Stimulated activated CD8-positive, alpha-beta memory T cell treated with anti-CD3 and anti-CD28 coated beads, Interleukin-12 subunit alpha, Interleukin-12 subunit beta, amount 100 ng/mL, for 4 hours (primary cell): ENCODE measurements at places on chromosomes 5 and 9.

- DNase-seq = no peak
Observed at GRCh38 chr5:62477801-62478200, 65.2 kb downstream of the IPO11 start.

GRCh38 chr5:106393276-106393675 lies 1277.5 kb downstream of the EFNA5 start:
- DNase-seq = no peak

DNA sequence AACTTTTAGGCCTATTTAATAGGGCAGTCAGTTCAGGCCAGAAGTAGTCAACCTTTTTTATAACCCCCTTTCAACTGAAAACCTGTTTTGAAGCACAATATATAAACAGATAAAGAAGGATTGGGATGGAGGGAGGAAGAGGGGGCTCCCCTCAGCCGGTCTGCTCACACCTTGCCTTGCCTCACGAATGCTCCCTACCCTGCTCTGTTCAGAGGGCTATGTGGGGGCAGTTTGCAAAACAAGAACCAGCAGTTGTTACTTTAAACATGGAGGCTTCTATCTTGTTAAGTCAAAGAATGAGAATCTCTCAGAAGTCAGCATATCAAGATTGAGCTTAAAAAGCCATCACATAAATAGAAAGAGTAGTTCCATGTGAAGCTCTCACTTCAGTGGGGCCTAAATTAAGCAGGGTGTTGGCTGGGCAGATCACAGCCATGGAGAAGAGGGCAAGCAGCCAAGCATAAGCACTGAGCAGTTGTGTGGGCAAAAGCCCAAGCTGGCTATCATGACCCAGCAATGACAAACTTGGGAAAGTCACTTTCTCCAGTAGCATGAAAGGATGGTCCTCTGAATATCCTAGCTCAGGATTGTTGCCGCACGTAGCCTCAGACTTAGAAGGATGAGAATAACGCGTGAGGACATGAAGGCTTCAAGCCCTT lies 70.6 kb downstream of the ALDH1A1 start:
- DNase-seq = no peak

DNA sequence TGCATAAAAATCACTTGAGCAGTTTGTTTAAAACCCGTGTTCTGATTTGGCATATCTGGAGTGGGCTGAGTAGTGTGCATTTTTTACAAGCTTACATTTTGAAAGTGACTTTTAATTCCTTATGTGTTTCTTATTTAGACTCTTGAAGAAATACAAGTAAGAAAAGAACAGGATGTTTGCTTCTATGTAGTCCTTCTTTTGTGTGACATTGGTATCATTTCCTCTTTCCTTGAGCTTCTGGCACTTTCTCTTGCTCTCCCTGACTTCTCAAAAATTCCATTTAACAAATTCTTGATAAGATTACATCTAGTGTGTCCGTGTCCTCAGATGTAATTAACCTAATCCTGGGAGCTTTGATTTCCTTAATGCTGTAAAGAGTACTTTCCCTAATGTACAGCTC lies 12.5 kb downstream of the GARNL3 start:
- DNase-seq = no peak

DNA sequence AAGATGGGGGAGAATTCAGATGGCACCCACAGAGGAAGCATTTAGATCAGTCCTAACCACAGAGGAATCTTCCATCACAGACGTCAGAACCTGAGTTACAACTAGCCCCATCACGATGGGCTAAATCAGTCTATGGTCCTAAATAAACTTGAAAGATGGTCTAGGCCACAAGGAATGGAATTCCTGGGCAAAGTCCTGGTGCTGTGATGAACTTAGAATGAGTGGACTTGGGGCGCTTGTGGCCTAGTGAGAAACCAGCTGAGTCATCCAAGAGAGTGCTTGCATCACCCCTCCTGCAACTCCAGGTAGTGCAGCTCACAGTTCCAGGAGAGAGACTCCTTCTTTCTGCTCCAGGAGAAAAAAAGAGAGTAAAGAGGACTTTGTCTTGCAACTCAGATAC lies 722.9 kb upstream of the RGMB start:
- no peak for DNase-seq

- no peak for DNase-seq
Observed at GRCh38 chr5:111734597-111734996, 22.4 kb downstream of the NREP start.

- DNase-seq = no peak
Observed at GRCh38 chr5:6732634-6733410, 19.6 kb downstream of the TENT4A start.

- no peak for DNase-seq
Observed at GRCh38 chr5:52878656-52879055, 90.9 kb downstream of the ITGA1 start.

DNA sequence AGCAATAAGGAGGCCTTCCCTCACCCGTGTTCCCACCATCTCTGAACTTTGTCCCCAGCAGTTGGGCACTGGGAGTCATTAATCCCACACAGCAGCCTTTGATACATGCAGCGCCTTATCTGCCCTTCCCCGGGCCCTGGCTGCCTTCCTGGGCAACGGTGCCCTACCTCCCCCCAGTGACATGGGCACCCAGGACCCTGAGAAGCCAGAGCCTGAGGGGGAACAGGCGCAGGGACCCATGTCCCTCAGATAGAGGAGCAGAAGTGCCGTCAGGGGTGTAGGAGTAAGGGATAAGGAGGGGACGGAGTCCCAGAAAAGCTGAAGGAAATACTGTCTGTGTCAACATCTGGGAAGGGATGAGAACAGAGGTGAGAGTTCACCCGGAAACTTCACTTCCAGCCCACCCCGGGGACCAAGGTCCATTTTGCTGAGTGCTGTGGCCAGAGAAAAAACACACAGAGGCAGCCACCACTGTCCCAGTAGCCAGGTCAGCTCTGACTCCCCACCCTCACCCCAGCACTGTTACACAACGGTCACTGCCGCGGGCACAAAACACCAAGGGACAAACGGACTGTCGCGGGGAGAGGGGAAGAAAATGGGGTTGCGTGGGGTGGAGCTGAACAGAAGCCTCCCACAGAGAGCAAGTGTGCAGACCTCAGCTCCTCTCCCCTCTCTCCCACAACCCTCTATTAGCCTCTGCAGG lies 3.8 kb downstream of the PCDH1 start:
- no peak for DNase-seq

DNA sequence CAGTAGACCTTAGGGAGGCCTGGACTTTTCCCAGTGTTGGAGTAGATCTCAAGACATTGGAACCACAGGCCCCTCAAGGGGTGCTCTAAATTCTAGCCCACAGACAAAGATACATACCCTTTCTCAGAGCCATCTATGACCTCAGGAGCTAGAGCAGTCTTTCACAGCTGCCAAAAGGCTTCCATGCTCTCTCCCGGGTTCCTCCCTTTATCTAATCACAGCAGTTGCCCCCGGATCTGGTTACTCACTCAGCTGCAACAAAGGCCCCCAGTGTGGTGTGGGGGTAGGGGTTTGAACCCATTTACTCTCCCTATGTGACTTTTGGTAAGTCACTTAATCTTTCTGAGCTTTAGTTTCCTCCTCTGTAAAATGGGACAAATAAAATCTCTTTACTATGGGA lies 27.0 kb downstream of the POU4F3 start:
- DNase-seq = no peak

DNA sequence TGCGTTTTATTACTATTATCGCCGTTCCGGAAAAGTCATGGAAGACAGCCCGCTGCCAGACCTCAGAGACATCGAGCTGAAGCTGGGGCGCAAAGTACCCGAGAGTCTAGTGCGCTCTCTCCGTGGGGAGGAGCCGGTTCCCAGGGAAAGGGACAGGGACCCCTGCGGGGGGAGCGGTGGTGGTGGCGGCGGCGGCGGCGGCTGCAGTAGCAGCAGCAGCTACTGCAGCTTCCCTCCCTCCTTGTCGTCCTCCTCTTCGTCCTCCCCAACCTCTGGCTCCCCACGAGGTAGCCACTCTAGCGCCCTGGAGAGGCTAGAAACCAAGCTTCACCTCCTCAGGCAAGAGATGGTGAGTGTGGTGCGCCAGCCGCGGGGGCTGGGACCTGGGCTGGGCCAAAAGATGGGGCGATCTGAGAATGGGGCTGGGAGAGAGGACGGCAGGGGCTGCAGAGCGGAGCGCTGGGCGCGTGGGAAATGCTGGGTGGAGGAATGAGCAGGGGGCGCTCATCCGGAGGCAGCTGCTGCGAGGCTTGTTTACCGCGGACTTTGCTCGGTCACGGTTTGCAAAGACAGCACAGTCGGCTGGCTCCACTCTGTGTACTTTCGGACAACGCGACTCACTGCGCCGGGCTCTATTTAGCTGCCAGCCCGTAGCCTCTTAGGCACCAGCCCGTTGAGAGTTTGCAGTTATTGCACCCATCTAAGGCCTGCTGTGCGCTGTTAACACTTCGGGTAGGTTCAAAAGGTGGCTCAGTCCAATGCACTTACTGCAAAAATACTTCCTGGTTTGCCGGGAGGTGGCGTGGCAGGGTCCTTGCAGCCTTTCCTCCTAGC lies 1.1 kb downstream of the LURAP1L start:
- DNase-seq = no peak

DNA sequence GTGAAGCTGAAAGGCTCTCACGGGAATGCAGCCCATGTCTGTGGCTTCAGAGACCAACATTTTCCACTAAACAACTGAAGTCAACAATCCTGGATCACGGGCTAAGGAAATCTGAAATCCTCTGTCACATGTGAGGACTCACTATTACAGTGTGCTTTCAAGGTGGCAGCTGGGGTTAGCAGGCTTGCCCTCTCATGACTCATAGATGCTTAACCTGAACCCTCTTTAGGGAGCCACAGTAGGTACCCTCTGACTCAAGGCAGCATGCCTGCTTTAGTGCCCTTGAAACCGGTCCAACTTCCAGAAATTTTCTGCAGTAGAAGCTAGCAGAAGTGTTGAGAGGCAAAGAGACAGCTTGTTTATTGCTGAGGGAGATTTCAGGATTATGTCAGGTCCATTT lies 232.5 kb downstream of the GABRB2 start:
- no peak for DNase-seq

- DNase-seq = no peak
Observed at GRCh38 chr5:115351356-115352195, 55.1 kb upstream of the CCDC112 start.

DNA sequence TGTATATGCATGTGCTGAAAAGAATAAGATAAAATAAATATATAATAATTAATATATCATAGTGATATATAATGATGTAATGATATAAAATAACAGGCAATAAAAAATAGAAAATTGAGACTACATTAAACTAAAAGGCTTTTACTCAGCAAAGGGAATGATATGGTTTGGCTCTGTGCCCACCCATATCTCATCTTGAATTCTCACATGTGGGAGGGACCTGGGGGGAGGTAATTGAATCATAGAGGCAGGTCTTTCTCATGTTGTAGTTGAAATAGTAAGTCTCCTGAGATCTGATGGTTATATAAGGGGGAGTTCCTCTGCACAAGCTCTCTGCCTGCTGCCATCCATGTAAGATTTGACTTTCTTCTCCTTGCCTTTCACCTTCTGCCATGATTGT lies 1550.9 kb upstream of the CDH6 start:
- no peak for DNase-seq

GRCh38 chr5:124952566-124952965 lies 206.1 kb upstream of the ZNF608 start:
- DNase-seq = no peak

GRCh38 chr9:80586786-80587330 lies 1015.1 kb downstream of the TLE4 start:
- DNase-seq = no peak

DNA sequence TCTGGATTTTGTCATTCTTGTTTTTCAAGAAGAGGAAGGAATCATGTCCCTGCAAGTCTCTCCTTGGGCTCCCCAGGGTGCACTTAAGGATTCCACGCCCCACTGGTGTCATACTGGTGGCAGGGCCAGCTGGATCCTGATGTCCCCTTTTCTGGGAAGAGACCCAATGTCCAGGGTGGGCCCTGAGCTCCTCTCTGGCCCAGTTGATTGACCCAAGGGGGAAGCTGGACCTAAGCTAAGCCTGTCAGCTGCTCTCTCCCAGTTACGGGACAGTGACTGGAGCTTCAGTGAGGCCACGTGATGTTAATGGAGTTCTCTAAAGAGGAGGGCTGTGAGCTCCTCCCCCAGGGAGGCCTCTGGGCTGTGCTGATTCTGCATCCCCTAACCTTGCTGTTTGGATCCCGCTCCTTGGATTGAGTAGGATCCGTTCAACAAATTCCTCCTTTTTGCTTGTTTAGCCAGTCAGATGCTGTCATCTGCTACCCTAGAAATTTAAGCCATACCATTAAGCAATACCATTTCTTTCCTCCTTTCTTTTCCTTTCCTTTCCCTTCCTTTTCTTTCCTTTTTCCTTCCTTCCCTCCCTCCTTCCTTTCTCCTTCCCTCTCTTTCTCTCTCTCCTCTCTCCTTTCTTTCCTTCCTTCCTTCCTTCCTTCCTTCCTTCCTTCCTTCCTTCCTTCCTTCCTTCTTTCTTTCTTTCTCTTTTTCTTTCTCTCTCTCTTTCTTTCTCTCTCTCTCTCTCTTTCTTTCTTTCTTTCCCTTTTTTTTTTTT lies 17.2 kb downstream of the NKX2-5 start:
- DNase-seq = no peak

- no peak for DNase-seq
Observed at GRCh38 chr9:127122176-127123063, at the start of gene ANGPTL2. TSS of gene ANGPTL2 (minus strand) at chr9:127122635. CDS start at chr9:127108731, 13,904 bp downstream.

DNA sequence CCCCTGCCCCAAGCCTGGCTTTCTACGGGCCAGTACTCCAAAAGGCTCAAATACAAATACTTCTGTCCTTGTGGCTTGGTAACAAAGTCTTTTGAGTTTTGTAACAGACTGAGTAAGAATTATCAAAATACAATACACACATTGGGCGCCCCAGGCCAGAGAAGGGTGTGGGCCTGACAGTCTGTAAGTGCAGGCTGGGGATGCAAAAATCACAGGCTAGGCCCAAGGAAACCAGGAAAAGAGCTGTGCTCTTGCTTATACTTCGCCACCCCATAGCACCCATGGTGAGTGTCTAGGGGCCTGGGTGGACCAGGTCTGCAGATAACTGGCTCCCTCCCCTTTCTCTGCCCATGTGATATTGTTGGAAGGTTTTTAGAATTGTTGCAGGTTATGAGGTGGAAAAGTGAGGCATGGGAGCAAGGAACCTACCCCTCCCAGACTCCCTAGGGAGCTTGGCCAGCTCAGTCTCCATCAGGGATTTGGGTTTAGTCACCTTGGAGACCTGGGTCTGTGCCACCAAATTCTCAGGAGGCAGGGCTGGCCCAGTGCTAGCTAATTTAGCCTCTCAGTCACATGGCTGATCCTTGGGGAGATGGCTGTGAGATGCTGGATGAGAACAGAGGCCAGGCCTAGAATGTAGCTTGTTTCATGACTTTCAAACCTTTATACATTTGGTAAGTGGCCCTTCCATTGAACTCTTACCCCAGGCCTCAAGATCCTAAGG lies 72.9 kb downstream of the TARS1 start:
- DNase-seq = no peak

GRCh38 chr9:119044806-119045205 lies 324.4 kb downstream of the BRINP1 start:
- no peak for DNase-seq
